H4 (cell line): ENCODE measurements at places on chromosomes 1 and 21.

GRCh38 chr1:115432061-115432460 lies 94.0 kb upstream of the NGF start:
- no peak for DNase-seq

DNA sequence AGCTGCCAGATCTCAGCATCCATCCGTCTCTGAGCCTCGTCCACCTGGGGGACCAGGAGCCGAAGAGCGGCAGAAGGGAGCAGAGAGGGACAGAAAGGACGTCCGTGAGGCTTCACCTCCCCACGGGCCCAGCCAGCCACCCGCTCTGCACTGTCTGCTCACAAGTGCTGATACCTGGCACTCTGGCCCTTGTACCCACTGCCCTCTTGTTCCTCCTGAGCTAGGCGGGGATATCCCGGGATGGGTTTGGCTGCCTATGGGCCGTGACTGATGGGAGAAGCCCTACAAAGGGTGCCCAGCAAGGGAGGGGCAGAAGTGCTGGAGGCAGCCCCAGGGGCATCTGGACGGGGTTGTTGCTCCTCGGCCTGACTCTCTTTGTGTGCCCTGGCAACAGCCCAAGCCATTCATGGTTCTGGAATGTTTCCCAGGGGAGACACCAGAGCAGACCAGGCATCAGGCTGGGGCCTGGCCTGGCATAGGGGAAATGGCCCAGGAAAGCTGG lies 57.6 kb downstream of the LDLRAD2 start:
- peak; percentile 77 for DNase-seq

- no peak for DNase-seq
Measured at GRCh38 chr1:87148661-87149060, 180.0 kb upstream of the LMO4 start.

DNA sequence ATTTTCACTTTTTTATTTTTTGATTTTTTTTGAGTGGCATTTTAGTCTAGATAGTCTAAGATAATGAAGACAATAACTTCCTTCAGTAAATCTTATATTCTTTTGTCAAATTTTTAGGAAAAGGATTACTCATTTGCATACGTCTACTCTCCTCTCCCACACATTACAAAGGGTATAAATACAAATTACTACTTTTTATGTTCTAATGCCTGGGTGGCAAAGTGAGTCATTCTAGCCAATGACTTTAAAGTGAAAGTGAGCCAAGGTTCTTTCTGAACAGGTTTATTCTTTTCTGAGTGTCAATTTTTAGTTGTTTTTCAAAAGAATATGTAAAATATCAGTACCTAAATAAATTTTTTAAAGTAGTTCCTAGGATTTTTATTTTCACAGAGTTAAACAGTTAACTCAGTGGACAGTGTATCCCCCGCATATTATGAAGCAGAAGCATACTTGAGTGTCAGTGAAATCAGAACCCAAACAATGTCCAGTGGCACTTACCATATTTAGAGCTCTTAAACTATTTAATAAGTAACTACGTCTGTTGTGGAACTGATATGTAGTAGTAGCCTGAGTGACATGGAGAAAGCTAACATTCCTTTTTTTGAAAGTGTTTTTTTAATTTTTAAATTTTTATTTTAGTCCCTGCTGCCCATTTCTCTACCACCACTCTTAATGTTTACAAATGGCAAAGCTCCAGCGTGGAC lies 141.7 kb downstream of the PHTF1 start:
- DNase-seq: no peak

- DNase-seq: no peak
Measured at GRCh38 chr1:60878323-60878722, 204.0 kb upstream of the NFIA start.

GRCh38 chr1:64320007-64320406 lies 116.6 kb downstream of the UBE2U start:
- DNase-seq: no peak

DNA sequence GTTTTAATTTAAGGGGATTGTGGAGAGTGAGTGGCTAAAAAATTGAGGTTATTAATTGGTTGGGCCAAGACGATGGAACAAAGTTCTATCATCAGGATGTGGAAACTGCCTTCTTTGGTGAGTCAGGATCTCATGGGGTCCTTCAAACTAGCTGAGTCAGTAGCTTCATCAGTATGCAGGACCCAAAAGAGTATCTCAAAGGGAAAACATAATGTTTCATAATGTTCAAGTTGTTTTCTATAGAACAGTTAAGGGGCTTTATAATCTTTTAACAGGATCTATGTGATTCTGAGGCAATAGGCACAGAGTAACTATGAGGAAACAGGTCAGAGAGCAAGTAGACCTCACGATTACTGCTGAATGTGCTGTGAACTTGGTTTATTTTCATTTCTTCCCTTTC lies 3.2 kb upstream of the OLFML2B start:
- DNase-seq: no peak

DNA sequence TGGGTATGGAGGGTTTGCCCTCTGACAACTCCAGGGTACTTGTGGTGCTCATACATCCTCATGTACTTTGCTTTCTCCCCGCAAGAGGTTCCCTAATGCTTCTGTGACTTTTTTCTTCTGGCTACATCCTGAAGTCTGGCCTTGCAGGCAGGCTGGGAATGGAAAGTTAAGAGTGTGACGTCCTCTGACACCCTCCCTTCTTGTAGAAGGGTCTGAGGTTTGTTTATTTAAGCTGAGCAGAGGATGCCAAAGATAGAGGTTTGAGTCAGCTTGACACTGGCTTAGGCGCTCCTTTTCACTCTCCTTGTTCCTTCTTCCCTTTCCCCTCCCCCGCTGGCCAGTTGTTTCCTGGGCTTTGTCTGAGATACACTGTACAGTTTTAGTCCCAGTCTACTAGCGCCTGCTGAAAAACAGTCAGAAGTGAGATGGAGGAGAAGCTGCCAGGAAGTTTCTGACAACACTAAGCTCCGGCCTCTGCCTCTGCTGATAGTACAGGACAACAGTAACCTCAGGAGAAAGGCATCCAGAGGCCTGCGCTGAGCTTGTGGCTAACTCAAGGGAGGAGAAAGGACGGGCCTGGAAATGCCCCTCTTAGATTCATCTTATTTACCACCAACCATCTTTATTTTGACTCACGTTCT lies at the start of gene MACF1:
Gene MACF1, plus strand, starts transcription at position 255 of the 641 bp plus-strand sequence. Its CDS starts 328 bp downstream, at position 583.
- DNase-seq: peak; percentile 91

DNA sequence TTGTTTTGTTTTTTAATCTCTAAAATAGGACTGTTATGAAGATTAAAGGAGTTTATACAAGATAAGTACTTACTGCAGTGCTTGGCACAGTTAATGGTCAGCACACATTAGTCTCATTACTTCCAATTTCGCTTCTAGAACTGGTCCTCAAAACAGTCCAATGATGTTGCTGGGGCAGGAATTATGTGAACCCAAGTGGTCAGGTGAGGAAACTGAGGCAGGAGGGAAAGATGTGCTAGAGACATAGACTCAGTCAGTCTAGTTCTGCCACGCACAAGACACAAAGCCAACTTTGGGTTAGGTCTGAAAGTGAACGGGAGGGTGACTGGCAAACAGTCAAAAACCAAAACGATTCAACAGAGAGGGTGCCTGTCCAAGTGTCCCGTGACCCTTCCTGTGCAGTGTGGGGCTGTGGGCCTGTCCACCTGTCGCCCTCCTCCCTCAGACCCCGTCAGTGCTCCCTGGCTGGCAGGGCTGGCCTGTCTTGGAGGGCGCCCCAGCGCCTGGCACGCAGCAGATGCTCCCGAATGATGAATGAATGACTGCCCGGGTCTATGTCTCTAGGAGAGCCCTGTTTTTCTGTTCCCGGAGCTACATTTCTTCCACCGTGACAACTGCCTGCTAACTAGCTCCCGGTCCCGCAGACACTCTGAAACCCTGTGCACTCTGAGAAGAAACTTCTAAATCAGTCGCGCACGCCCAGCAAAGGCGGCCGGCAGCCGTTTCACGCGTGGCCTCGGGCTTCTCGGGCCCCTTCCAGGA lies 2.4 kb downstream of the LRP8 start:
- DNase-seq: no peak

GRCh38 chr21:42013931-42014330 lies 3.8 kb upstream of the ZBTB21 start:
- DNase-seq: no peak

- no peak for DNase-seq
Measured at GRCh38 chr21:36725793-36726386, 27.0 kb downstream of the SIM2 start.

DNA sequence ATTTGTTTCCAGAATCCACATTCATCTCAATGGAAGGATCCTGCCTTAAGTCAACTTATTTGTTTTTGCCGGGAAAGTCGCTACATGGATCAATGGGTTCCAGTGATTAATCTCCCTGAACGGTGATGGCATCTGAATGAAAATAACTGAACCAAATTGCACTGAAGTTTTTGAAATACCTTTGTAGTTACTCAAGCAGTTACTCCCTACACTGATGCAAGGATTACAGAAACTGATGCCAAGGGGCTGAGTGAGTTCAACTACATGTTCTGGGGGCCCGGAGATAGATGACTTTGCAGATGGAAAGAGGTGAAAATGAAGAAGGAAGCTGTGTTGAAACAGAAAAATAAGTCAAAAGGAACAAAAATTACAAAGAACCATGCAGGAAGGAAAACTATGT lies 2.6 kb downstream of the GADD45A start:
- DNase-seq: no peak

DNA sequence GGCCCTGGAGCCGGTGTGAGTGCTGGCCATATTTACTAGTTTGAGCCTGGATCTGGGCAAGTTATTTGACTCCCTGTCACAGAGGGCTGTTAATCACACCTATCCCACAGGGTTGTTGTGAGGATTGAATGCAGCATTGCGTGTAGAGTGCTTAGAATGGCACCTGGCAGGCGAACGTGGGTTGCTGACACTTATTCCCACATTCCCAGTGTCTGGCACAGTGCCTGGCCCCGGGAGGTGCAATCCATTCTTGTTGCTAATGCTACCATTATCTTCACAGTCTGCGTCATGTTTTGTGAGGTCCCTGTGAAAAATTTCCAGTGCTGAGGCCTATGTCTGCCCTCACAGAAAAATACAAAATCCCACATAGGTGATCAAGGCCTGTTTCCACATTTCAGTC lies 66.1 kb downstream of the CD2 start:
- DNase-seq: peak; percentile 71

DNA sequence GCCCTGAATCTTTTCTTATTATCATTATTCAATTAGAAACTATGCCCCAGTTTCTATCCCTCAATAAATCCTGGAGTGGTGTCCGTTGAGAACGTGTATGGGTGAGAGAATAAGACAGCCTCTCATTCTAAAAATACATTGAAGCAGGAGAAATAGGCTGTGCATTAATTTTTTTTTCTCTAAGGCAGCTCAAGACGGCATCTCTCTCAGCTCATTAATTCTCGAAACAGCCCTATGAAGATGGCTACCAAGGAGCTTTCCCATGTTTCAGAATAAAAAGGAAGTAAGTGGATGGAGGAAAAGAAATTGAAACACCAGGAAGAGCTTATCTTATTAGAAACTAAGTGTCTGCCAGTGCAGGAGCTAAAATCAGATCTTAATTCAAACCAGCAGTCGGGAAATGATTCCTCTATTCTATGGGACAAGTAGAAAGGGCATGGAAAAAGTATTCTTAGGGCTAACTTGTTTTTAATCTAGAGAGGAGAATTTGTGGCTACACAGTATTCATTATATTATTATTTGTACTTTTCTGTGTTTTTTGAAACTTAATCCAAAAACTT lies 347.1 kb upstream of the PLD5 start:
- DNase-seq: no peak

DNA sequence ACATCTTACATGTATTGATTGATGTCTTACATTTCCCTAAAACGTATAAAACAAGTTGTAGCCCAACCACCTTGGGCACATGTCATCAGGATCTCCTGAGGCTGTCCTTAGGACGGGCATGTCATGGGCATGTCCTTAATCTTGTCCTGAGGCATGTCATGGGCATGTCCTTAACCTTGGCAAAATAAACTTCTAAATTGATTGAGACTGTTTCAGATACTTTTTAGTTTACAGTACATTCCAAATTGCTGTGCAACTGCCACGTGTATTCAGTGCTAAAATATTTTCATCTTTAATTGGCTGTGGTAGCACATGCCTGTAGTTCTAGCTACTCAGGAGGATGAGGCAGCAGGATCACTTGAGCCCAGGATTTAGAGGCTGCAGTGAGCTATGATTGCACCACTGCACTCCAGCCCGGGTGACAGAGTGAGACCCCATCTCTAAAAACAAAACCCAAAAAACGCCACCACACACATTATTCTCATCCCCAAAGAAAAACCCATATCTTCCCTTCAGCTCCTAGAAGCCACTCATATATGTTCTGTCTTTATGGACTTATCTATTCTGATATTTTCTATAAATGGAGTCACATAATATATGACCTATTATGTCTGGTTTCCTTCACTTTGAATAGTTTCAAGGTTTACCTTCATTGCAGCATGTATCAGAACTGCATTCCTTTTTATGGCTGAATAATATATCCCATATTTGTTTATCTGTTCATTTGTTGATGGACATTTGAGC lies 96.0 kb upstream of the BTG3 start:
- DNase-seq: no peak

DNA sequence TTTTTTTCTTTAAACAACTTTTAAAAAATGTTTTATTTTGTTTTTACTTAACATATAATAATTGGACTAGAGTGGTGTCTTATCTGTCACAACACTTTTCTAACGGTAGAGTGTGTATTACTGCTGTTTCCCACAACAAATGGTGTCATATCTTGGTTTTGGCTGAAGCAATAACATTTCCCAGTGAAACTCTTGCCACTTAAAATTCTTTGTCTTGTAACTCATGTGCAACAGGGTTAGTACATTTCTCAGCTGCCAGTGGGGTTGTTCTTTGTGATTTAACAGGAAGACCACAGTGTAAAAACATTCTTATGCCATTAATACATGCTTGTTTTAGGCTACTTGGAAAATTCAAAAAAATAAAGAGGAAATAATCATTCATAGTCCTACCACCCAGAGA lies 43.5 kb downstream of the ALPL start:
- DNase-seq: peak; percentile 55

- DNase-seq: no peak
Measured at GRCh38 chr1:171137580-171137979, 46.9 kb downstream of the FMO3 start.

DNA sequence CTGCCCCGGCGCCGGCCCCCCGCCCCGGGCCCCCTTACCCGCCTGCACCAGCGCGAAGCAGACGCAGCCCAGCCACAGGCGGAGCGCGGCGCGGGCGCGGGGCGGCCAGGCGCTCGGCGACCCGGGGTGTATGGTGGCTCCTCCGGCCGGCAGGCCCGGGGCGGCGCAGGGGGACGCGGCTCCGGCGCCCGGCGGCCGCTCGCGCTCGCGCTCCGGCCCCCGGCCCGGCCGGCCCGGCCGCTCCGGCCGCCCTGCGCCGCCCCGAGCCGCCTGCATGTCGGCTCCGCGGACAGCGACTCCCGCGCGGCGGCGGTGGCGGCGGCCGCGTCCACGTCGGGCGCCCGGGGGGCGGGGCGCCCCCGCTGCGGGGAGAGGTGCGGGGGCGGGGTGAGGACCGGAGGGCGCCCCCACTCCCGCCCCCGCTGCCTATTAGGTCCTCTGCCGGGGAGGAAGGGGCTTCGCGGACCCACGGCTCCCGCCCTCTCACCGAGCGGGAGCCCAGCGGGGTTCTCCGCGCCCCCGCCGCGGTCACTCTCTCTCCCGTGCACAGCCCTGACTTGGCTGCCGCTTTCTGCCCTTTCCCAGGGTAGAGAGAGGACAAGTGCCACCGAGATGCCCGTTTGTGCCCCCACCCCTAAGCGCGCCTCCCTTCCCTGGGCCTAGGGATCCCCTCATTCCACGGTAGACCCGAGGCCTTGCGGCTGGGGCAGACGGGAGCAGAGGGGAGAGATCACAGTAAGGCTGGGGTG lies at the start of gene FNDC5:
Gene FNDC5, minus strand, starts transcription at position 298 of the 749 bp plus-strand sequence.
- no peak for DNase-seq

- peak; percentile 71 for DNase-seq
Measured at GRCh38 chr1:172588296-172589291, 55.6 kb downstream of the SUCO start.

- DNase-seq: no peak
Measured at GRCh38 chr1:56448529-56449300, 130.6 kb downstream of the PLPP3 start.
